ENCODE measurements at places on chromosomes 3 and 15. TPM values are rescaled to one million over a fixed set of nuclear protein-coding genes. Genes with fewer than 3 reads are reported as not detected.

Gene CPA3
- total RNA-seq = not detected

Gene OXTR
- 10.5 TPM for total RNA-seq

Gene STARD9
- total RNA-seq = 2.1 TPM

Gene CCDC33
- total RNA-seq = 6.7 TPM

Gene KCNMB3
- total RNA-seq = 2.0 TPM

Gene ROPN1B
- total RNA-seq = not detected

Gene SPTSSB
- not detected for total RNA-seq

Gene ASB14
- total RNA-seq = not detected

Gene TMCO5A
- not detected for total RNA-seq

Gene LIPH
- total RNA-seq = 5.1 TPM

Gene DUSP7
- total RNA-seq = 19.8 TPM

Gene KNG1
- not detected for total RNA-seq

Gene TMEM266
- total RNA-seq = 0.14 TPM

Gene FOXB1
- total RNA-seq = not detected

Gene TGM5
- total RNA-seq = not detected

Gene GRM2
- 0.13 TPM for total RNA-seq

Gene ZNF660
- not detected for total RNA-seq

Gene LMCD1
- total RNA-seq = 84.7 TPM

Gene LTF
- total RNA-seq = not detected

Gene MOBP
- total RNA-seq = 0.16 TPM

Gene CCDC39
- total RNA-seq = not detected

Gene GXYLT2
- 1.1 TPM for total RNA-seq

Gene AADAC
- 15.8 TPM for total RNA-seq

Gene GPR15
- total RNA-seq = not detected

Gene SEMA5B
- 0.33 TPM for total RNA-seq

Gene DUOXA2
- total RNA-seq = not detected

Gene CHDH
- total RNA-seq = 1.7 TPM

Gene TMIE
- total RNA-seq = 0.13 TPM

Gene CAMP
- not detected for total RNA-seq

Gene GOLGA8H
- total RNA-seq = 2.6 TPM

Gene FAM240A
- not detected for total RNA-seq

Gene AGTR1
- 0.72 TPM for total RNA-seq

Gene GOLGA8Q
- 0.22 TPM for total RNA-seq

Gene FBXO40
- not detected for total RNA-seq

Gene SAXO2
- total RNA-seq = 2.2 TPM

Gene OR5K2
- not detected for total RNA-seq

Gene ATP13A3
- total RNA-seq = 27.6 TPM

Gene ZPLD1
- total RNA-seq = not detected

Gene CSPG5
- 0.97 TPM for total RNA-seq

Gene SCG3
- 0.06 TPM for total RNA-seq

Gene REC114
- not detected for total RNA-seq

All from A549 treated with Mapracorat at 1 μM for 4 hours (cell line).